ENCODE measurements at places on chromosomes 1 and 21.
A peak's percentile ranks its signal among the peaks of the same experiment; 100 is the strongest.

GRCh38 chr1:160521554-160521953, 1.5 kb downstream of the SLAMF6 start:
- no peak for DNase-seq

DNA sequence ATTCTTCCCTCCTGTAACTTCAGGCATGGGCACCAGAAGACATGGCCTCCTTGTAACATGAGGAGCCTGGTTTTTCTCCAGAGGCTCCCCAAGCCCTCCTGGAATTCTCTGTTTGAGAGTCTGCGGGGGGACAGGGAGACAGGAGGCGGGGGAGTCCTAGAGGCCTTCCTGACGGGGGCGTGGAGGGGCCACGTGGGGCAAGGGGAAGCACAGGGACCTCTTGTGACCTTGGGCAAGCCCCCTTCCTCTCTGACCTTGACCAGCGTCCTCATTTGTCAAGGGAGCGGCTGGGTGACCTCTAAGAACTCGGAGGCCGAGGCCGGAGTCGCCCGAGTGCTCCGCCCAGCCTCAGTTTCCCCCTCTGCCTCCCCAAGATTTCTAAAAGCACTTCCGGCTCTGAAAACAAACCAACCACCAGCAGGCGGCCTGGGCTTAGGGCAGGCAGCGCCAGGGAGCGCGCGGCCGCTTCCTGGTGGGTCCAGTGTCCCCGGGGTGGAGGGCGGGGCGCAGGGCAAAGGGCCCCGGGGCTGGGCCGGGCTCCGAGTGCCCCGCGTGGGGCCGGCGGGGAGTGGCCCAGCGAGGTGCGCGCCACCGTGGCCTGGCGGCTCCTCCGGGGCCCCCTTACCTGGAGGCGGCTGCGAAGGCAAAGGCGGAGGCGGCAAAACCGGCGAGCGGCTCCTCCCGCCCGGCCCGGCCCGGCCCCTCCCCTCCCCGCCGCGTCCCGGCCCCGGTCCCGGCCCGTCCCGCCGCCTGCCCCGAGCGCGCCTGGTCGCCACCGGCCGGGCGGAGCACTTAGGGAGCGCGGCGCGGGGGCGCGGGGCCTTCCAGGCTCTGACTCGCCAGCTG, at the start of gene TMCO4:
Gene TMCO4 (minus strand): TSS at position 687 of the 846 bp plus-strand sequence. CDS start 19,158 bp downstream, outside the sequence.
- DNase-seq, result no peak

GRCh38 chr1:53685272-53686051, 53.5 kb downstream of the GLIS1 start:
- peak; percentile 24 for DNase-seq

DNA sequence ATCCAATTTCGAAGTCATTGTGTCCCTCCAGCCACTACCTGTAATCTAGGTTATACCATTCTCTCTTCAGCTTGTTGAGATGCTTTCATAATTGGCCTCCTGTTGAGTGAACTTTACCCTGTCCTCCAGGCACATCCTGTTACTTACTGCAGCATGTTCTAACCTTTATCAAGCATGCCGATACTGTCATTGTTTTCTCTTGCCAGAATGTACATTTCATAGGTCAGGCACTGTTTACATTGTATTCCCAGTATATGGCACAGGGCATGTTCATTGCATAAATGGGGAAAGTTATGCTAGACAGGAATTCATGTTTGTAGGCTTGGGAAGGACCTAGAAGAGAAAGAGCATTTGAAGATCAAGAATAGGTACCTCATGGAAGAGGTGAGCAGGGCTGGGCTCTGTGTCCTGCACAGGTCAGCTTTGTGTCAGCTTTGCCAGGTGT, 10.2 kb downstream of the CXADR start:
- no peak for DNase-seq

GRCh38 chr1:183237046-183237445, 51.0 kb downstream of the LAMC2 start:
- no peak for DNase-seq

DNA sequence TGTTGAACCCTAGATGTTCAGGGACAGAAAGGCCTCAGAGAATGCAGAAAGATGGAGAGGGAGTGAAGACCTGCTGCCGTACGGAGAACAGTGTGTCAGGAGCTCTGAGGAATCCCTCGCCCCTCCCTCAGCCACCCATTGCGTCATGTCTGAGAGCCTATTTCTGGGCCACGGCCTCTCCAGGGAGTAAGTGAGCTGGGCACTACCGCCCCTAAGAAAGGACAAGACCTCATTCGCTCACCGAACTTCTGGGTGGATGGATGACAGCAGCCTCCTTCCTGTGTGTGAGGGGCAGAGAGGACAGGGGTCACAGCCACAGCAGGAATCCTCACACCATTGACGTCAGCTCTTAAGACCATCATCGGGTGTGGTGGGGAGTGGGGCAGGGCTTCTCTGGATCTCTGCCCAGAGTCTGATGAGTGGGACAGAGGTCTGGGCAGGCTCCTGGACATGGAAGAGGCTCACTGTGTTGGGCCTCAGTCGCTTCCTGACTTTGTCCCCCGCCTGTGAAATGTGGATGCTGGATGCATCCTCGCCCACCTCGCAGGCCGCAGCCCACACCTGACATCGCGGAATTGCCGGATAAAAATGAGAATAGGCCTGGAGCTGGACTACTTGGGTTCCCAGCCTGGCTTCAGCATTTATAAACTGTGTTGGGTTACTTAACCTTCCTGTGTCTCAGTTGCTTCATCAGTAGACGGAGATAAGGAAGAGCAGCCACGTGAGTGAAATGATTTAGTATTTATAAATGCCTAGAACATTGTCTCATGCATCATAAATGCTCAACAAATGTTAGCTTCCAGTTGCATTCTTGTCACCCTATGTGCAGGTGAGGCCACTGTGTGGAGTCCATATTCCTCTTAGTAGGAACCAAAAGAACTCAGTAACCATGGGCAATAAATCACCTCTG, 238.6 kb downstream of the TRABD2B start:
- DNase-seq, result no peak
